COLO829 (cell line): ENCODE measurements at places on chromosomes 4 and X.

DNA sequence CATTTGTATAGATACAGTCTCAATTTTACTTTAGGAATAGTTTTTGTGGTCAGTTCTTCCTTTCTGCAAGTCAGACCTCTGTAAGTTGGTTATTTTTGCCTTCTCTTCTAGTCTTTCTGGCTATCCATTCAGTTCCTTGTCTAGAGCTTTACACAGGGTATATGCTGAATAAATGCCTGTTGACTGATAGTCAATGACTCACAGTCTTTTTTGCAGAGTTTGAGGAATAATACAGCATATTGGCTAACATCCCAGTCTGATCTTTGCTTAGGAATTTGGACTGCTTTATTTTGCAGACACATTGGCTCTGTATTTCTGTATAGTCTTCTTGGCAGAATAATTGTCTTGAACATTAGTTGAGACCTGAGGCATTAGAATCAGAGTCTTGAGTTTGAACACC is 132.4 kb downstream of the MAGEC1 start:
- DNase-seq = peak; percentile 73

DNA sequence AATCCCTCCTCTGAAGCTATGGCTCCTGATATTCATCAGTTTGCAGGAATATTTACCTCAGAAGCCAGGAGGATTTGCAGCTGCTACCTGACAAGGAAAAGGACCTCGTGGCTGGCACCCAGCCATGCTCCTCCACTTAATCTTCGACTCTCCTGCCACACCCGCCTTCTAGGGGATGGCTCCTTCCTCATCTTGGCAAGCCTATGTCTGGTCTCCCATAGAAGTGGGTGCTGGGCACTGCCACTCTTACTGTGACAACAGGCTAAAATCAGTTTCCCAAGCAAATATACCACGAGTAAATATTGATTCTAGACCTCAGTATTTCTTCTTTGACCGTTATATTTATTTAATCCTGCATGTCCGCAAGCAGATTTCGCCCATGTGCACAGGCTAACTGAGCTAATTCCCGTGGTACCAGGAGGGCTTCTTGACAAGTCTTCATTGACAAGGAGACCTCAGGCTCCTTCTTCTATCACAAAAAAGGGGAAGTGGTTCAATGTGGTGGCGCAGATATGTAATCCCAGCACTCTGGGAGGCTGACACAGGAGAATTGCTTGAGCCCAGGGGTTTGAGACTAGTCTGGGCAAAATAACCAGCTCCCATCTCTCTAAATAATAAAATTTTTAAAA is 52.6 kb upstream of the DCTD start:
- no peak for DNase-seq

DNA sequence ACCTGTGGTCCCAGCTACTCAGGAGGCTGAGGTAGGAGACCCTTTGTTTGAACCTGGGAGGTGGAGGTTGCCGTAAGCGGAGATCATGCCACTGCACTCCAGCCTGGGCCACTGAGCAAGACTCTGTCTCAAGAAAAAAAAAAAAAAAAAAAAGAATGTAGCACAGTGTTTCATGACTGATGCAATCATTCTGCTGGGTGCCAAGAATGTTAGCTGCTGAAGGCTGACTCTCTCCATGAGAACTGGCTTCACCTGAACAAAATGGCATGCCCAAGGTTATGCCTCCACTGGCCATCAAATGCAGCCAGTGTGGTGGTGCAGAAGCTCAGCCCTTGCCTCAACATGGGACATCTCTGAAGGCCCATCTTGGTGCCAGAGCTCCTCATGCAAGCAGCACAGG is 412.1 kb downstream of the ADAM29 start:
- DNase-seq = no peak

DNA sequence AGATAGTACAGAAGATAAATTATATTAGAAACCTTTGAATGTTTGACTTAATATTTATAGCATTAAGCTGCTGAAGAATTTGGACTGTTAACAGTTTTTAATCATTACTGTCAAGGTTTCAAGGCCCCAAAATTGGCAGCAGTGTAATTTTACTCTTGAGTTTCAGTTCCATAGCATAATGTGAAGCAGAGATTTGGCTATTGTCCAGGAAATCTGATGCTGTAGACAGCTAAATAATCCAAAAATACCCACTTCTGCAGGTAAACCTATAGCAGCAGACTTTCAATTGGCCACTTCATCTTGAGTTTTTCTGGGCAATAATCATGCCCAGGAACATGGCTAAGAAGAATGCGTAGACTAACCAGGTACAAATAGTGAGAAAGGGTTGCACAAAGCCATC is 85.0 kb downstream of the RCHY1 start:
- DNase-seq = no peak

DNA sequence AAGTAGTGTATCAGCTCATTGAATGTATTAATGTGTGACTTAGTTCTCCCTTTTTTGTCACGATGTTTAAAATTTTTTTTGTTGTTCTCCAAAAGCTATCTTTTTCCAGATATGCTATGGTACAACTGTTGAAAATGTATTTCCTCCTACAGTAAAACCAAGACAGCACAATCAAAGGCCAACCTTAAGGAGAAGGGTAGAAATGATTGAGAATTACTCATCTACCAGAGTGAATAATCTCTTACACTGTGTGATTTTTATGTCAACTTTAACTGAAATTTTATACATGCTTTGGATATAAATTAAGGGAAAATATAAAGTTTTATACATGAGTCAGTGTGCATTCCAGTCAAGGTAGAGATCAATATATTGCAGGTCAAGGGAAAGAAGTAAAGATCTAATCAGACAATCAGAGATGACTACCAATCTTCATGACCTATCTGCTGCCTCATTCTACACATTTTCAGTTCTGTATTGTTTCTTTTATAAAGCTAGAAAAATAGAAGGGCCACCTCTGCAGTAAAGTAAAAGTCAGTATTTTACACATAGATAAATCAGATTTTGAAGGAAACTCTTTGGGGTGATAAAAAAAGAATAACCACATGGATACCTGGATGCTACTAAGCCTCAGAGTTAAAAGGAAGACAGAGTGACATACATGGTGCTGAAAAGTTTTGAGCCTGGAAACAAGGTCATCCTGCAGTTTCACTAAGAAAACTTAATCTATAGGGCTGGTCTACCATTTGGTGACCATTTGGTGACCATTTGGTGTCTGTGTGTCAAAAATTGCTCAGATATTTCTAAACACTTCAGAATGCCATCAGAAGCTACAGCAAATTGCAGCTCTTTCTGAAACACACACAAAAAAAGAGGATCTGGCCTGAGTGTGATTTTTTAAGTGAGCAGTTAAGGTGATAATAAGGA is 1.6 kb downstream of the FAM13A start:
- DNase-seq = no peak

GRCh38 chr4:15416357-15417232 is 11.2 kb upstream of the C1QTNF7 start:
- DNase-seq = no peak

- no peak for DNase-seq
These were observed 348.8 kb downstream of the CCSER1 start for GRCh38 chr4:90476019-90476418.

DNA sequence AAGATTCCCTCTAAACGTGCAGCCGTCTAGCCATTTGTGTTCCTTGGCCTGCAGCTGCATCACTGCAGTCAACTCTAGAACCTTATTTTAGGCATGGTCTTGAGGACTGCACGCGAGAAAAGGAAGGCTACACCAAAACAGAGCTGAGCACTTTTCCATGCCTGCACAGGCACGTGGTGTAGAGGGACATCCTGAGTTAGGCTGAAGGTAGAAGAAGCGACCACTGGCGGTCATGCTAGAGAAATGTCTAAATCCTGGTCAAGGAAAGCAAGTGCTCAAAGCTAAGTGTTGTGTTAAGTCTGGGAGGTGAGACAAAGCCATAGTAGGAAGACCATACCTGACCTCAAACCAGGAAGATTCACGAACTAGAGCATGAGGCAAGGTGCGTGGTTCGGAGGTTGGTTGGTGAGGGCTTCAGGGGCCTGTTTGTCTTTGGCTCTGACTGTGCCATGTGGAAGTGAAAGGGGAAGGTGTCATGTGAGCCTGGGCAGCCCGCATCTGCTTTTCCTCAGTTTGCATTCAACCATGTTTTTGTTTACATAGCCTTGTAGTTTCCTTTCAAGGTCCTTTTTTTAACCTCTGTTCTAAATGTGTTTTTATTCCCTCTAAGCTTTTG is 203.8 kb downstream of the AASDH start:
- DNase-seq = no peak

GRCh38 chr4:17597517-17597916 is 16.9 kb upstream of the MED28 start:
- DNase-seq = no peak

DNA sequence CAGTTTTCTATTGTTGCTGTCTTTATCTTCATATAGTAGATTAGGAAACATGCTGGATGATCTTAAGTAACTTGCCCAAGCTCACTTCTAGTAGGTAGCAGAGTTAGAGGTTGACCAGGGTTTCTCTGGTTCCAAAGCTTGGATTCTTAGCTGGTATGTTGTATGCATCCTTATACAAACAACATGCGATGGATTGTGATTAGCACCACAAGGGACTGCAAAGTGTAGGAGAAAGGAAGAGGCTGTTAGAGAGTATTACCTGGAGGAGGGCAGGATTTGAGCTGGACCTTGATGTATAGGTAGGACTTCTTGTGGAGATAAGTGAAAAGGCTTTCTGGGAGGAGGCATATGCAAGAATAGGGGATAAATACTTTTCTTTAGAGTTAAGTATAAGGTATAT is 5.6 kb downstream of the STIM2 start:
- DNase-seq = no peak

DNA sequence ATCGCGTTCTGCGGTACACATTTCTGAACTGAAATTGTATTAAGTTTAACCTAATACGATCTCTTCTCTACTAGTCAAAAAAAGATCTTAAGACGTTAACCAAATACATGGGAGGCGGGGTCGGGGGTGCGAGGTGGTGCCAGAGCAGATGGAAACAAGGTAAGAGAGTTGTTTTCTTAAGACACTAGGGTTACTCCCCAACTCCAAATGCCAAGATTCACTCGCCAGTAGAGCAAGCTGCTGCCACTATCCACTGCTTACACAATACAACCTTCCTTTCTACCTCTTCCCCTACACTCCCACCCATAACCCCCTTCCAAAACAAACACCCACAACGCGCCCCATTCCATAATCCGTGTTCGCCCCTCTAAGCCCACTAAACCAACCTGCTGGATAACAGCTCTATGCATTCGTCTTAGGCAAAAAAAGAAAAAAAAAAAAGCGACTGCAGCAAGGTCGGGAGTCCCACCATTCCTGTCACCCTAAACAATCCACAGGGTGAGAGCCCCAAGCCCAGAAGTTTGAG is 1.3 kb downstream of the LCORL start:
- DNase-seq = no peak

DNA sequence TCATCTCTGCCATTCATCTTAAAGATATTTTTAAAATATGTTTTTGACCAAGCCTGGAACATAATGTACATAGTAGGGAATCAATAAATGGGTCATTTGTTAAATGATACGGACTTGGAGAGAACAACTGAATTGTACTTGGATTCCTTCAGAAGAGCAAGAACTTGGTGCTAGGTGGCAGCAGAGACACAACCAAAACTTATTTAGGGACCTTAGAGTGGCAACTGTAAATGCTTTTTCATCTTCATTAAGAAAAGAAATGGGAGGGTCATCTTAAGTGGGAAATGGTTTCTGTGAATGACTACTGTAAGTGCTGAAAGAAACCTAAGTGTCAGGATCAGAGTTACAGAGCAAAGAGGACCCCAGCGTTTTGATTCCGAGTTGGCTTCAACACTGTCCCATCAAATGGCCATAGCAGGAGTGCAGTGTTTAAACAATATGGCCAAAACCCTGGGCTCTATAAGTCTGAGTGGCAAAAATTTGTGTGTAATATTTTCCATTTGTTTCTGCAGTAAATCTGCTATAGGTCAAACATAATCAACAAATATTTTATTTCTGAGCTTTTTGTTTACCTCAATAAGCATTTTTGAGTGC is 213.6 kb downstream of the PALLD start:
- DNase-seq = peak; percentile 79

DNA sequence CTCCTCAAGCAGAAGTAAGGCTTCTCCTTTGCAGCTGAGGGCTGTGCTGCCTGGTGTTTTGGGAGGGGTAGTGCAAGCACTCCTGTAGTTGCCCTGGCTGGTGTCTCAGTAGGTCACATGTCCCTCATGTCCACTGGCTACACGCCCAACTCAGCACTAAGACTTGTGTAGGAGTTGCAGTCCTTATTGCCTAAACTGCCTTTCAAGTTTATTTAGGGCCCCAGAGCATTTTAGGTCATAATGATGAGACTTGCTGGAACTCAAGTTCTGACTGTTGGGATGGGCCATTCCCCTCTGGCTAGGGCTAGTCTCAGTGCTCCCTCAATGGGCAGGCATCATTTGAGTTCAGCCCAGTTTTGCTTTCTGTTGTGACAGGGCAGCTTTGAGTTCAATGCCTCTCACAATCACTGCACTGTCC is 44.1 kb downstream of the PPM1K start:
- DNase-seq = no peak

GRCh38 chr4:121168446-121169281 is 4.5 kb upstream of the TNIP3 start:
- no peak for DNase-seq

DNA sequence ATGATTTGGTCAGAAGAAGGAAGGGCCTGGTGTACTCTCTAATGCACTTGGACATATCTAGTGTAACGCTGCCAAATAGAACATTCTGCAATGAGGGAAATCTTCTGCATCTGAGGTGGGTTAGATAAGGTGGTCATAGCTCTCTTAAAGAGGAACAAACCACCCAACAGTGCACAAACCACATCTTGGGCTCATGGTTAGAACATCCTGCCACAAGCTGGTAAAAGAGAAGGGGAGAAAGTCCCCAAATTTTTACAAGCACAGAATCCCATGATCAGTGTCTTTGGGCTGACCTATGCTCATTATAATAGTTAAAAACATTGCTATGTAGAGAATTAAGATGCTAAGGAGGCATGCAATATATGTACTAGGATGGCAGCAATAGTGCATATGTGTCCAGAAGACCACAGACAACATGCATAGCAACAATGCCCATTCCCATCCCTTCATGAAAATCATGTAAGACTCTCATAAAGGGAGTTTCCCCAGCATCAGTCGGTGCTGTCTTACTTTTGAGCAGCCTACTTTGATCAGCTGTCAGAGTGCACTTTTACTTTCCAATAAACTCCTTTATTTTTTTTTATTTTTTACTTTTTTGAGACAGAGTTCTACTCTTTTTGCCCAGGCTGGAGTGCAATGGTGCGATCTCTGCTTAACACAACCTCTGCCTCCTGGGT is 99.7 kb upstream of the SLC7A11 start:
- no peak for DNase-seq

DNA sequence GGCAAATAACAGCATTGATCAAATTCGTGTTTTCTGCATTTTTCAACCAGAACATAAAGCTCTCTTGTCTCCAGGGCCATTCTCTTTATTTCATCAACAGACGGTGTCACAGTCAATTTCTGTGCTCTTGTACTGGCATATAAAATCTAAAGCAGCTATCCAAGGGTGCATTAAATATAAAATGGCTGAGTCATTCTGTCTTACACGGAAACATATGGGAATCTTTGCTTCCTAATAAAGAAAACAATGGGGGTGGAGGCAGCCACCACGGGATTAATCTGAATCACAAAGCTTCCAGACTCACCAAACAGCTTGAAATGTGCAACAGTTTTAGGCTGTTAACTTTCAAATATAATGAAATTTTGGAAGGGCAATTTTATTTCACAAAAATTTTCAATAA is 132.6 kb downstream of the IL15 start:
- peak; percentile 31 for DNase-seq

GRCh38 chr4:162265802-162266201 is 102.0 kb upstream of the FSTL5 start:
- no peak for DNase-seq
